Activated CD4-positive, alpha-beta memory T cell treated with anti-CD3 and anti-CD28 coated beads, Interleukin-2, amount 10 ng/mL, durations not matched to agents 7 days and 5 days (primary cell): ENCODE measurements at places on chromosomes 1 and 21.

DNA sequence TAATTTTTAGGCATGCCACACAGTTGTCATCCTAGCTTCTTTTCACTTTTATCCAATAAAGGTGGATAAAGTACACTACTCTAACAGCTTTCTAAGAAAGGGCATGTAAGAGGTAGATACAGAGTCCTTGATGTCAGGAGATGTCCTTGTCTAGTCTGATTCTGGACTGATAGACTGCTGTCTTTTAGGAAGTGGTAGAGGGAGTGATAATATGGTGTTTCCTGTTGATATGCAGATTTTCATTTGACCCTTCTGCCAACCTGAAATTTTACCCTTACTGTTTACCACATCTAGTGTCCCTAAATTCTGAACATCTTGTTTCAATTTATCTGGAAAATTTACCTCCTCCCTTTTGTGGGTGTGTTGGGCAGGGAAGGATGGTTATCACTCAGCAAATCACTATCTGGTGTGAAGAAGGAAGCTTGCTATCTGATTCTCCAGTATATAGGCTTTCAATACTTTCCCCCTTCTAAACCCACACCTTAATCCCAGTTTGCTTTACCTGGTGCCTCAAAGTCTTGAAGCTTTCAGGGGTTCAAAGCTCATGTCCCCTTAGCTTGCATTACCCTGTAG is 354.9 kb upstream of the SNX7 start:
- DNase-seq: no peak

GRCh38 chr1:246492611-246493245 is 14.4 kb downstream of the SMYD3 start:
- DNase-seq: peak; percentile 42

DNA sequence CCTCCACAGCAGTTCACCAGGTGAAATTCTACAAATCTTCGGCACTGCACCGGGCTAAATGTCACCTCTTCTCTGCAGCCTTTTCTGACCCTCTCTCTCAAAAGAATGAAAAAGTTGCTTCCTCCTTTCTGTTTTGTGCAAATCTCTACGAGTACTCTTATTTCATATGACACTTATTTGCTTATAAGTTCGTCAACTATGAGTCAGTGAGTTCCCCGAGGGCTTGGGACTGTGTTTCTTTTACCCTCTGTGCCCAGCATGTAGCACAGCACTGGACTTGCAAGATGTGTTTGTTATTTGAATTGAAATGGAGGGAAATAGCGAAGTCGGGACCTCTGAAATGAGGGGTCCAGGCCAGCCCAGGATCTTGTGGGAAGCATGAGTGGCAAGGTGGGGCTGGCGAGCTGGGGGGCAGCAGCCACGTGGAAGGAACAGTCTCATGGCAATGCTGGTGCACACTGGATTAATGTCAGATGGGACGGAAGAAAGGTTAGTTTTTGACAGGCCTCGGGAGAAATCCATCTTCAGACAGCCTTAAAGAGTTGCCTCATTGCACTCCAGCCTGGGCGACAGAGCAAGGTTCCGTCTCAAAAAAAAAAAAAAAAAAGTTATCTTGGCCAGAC is 6.2 kb downstream of the SLC6A9 start:
- DNase-seq: no peak

- no peak for DNase-seq
Measured at GRCh38 chr1:61699911-61700851, 24.8 kb downstream of the TM2D1 start.

GRCh38 chr1:192580351-192580962 is 4.9 kb downstream of the RGS1 start:
- DNase-seq: no peak

DNA sequence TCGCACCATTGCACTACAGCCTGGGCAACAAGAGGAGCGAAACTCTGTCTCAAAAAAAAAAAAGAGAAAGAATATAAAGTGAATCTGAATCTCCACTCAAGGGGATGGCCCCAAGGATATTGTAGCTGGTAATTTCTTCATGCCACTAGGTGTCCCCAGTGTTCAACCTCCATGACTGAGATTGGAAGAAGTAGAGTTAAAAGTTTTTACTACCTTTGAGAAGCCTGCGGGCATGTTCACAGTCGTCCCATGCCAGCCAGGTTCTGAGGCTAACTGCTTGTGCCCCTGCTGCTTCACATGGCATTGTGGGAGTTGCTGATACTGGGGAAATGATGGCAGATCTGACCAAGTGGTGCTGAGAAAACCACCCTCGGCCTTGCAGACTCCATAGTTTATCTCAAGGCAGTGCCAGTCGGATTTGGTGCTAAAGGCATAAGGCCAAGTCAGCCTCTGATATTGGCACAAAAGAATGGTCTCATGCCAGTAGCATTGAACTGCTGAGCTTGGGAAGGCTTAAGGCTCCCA is 10.8 kb upstream of the SHISA4 start:
- DNase-seq: no peak

- no peak for DNase-seq
Measured at GRCh38 chr1:64711266-64711665, 33.6 kb upstream of the RAVER2 start.

GRCh38 chr1:193062698-193063463 is 3.5 kb downstream of the RO60 start:
- no peak for DNase-seq

- DNase-seq: no peak
Measured at GRCh38 chr1:244863491-244864252, 671 bp downstream of the HNRNPU start.

GRCh38 chr1:10759413-10760200 is 36.8 kb downstream of the CASZ1 start:
- no peak for DNase-seq

- no peak for DNase-seq
Measured at GRCh38 chr1:205350124-205350523, 6.6 kb downstream of the KLHDC8A start.

- DNase-seq: no peak
Measured at GRCh38 chr1:51622455-51622913, 5.6 kb downstream of the OSBPL9 start.

DNA sequence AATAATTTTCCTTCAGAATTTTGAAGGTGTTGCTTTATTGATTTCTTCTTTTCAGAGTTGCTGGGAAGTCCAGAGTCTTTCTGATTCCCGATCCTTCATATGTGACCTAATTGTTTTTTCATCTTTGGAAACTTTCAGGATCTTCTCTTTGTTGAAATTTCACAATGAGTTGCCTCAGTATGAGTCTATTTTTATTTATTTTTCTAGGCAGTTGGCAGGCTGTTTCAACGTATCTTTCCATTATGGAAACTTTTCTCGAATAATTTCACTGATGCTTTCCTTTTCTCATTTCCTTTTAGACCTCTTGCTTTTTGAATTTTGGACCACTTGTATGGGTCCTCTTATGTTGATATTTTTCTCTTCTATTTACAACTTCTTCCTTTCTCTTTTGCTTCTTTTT is 354.3 kb downstream of the TGFB2 start:
- no peak for DNase-seq

- no peak for DNase-seq
Measured at GRCh38 chr1:207417076-207417475, 37.1 kb upstream of the CR2 start.

GRCh38 chr1:228345201-228345930 is 61.3 kb downstream of the TRIM11 start:
- DNase-seq: no peak

DNA sequence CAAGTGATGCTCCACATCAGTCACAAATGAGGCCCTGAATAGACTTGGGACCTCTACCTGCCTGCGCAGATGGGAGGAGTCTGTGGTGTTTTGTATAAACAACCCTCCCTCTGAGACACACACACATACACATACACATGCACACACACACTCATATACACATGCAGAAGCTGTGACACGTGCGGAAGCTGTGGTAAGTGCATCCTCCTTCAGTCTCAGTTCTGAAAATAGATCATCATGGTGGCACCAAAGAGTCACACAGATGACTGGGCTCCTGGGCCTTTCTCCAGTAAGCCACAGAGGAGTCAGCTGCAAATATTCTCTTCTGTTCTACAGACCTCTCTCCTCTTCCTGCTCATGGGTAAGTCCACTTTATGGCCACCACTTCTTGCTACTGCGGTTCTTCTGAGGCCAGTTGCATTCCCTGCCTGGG is at the start of gene LY9:
Gene LY9, plus strand, starts transcription at position 224 of the 433 bp plus-strand sequence. Its CDS starts 14 bp downstream, at position 238.
- DNase-seq: peak; percentile 88

- DNase-seq: no peak
Measured at GRCh38 chr1:225441314-225442122, 13.7 kb upstream of the LBR start.

DNA sequence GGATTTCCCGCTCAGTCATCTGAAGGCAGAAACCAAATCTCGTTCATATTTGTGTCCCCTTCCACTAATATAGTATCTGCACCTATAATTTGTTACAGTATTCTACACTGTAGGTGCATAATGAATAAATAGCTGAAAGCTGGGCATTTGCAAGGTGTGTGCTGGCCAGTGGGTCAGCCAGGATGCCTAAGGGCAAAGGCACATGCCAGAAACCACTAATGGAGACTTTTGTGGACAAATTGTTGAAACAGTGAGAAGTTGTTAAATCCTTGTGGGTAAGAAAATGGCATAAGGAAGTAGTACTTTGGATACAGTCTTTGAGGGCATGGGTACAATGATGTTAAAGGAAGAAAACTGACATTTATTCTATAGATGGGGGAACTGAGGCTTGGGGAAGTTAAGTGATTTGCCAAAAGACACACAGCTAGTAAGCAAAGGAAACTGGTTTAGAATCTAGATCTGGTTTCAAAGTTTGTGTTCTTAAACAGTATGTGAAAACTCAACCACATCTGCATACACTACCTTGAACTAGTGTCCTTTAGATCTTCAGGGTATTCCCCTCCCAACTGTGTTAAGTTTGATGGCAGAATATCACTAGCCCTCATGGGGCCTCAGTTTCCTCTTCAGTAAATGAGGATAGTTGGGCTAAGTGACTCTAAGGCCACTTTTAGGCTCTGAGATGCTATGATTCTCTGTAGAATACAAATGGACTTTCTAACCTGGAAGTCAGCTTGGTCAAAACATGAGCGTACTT is 26.5 kb upstream of the LRRC8C start:
- DNase-seq: no peak

- DNase-seq: no peak
Measured at GRCh38 chr1:201539561-201540431, 869 bp downstream of the NAV1 start.

DNA sequence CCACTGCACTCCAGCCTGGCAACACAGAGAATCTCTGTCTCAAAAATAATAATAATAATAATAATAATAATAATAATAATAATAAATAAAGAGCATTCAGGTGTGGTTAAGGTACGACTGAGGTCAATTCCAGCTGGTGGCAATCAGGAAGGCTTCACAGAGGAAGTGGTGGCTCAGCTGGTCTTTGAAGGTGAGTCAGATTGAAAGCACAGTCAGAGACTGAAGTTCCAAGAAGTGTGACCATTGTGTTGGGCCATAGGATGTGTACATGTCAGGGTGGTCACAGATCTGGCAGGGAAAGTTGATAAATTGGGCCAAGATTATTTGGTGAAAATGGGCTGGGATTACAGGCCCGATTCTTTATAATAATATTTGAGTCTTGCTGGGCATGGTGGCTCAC is 31.0 kb upstream of the MED18 start:
- peak; percentile 42 for DNase-seq
